D341Med (cell line): ENCODE measurements at places on chromosomes 2 and 18.

- no peak for DNase-seq
Observed at GRCh38 chr2:239498576-239498975, 97.8 kb upstream of the HDAC4 start.

DNA sequence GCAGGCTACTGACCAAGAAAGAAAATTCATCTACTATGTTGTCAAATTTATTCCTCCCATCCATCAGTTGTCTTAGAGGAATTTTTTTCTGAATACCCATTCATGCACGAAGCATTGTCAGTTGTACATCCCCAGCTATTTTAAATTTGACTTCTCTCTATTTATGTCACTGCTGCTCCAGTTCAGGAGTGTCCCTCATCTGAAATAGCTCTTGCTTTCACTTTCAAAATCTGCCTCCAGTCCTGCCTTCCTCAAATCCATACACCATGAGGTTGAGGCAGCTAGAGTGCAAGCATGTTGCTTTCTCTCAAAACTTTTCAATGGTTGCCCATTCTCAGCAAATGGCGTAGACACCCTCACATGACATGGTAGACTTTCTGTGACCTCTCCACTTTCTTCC, 335.4 kb upstream of the CDH2 start:
- no peak for DNase-seq

GRCh38 chr2:157900203-157900602, 24.1 kb upstream of the ACVR1 start:
- DNase-seq = no peak

GRCh38 chr2:190785334-190785733, 95.3 kb upstream of the GLS start:
- no peak for DNase-seq

DNA sequence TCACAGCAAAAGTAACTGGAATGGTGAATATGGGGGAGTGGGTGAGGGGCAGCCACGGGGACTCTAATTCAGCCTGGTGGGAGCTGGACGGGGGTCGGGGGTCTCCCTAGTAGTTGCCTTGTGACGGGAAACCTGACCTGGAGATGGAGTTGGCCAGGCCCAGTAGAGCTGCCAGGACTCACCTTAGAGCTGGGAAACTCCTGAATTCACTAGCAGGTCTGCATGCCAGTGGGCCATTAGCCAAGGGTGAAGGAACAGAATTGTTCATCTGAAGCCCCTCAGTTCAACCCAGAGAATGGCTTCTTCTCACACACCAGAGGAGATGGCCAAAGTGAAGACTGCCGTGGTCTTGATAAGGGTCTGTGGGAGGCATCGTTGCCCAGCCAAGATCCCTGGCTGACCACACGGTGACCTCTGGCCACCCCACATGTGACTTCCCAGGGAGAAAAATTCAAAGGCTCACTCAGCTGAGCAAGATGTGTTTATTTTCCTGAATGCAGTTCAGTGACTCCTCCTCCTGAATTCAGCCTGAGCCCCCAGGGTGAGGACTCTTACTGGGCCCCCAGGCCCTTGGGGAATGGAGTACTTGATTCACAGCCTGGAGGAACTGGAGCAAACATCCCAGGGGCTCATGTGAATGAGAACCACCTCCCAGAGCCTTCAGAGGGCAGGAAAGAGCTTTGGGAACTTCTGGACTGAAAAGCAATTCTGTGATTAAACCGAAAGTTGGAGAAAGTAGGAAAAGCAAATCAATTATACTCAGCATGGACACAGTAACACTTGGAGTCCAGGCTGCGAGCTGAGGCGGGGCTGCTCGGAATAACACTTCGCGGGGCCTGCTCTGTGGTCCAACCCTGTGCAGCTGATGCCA, 25.2 kb downstream of the MOCOS start:
- peak; percentile 31 for DNase-seq

- no peak for DNase-seq
Observed at GRCh38 chr2:180644709-180645108, 335.7 kb upstream of the UBE2E3 start.

GRCh38 chr2:199370150-199370780, 87.5 kb downstream of the SATB2 start:
- DNase-seq = no peak

DNA sequence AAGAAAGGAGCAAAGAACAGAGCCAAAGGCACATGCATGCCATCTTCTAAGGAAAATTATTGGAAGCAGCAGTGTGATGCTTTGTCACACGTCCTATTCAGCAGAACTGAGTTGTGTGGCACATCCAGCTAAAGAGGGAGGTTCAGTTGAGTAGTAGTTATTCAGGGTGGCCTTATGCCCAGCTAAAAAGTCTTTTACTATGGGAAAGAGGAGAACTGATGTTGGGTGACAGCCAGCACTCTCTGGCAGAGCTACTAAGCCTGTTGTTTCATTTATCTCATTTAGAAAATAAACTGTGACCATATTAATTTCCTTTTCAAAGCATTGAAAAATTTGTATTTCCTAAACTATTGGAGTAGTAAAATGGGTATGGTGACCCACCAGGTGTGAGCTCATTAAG, 18.5 kb downstream of the ITGA6 start:
- no peak for DNase-seq

- DNase-seq = no peak
Observed at GRCh38 chr2:106840818-106841217, 45.1 kb downstream of the ST6GAL2 start.

GRCh38 chr2:98155716-98156115, 68.7 kb downstream of the VWA3B start:
- DNase-seq = no peak

DNA sequence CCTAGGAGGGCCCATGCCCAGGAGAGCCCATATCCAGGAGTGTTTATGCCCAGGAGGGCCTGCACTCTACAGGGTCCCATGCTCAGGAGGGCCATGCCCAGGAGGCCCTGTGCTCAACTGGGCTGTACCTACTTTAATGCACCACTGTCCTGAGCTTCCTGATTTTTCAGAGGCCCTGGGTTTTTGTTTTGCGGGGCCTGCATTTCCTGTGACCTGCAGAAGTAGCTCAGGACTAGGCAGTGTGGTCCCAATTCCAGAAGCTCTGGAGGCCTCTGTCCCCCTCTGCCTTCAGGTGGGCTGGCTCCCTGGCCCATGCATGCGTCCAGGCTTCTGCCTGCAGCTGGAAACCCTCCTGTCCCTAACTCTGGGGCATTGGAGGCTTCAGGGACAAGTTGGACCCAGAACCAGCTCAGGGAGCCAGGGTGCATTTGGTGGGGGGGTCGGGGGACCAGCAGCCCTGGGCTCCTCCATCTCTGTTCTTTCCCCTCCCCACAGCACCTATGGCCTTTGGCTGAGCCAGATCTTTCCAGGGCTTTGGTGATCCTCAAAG, 10.8 kb downstream of the GPR35 start:
- DNase-seq = peak; percentile 4

- DNase-seq = no peak
Observed at GRCh38 chr2:196041786-196042185, 26.9 kb downstream of the DNAH7 start.

DNA sequence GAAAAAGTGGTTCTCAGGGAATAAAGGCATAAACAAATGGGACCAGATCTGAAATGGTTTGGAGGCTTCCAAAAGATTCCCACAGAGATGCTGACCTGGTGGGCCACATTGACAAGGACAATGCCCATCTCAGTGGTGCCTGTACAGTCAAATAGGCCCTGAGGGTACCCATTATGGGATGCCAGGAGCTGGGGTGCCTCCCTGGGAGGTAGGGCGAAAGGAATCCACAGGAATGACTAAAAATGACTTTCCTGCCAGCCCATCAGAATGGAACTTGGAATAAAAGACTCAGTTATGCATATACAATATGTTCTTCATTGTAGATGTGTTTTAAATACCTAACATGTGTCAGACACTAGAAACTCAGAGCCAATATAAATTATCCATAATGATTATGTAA, 248.5 kb downstream of the RNF144A start:
- DNase-seq = no peak

DNA sequence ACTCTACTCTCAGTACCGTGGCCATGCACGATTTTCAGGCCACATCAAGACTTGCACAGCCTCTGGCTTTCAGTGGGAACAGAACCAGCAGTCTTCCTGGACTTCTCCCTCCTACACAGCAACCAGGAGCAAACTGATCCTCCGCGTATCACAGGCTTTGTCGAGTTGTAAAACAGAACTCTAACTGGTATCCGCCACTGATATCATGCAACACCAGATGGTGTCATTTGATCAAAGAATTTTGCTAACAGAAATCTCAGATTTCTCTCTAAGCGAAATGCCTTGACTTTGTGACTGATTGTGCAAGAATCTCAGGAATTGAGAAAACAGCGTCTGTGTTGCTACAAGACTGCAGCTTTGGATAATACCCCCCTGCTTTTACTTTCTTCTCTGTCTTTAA, 85.7 kb downstream of the COPS8 start:
- DNase-seq = no peak

- no peak for DNase-seq
Observed at GRCh38 chr2:158212301-158212700, 110.6 kb downstream of the UPP2 start.

DNA sequence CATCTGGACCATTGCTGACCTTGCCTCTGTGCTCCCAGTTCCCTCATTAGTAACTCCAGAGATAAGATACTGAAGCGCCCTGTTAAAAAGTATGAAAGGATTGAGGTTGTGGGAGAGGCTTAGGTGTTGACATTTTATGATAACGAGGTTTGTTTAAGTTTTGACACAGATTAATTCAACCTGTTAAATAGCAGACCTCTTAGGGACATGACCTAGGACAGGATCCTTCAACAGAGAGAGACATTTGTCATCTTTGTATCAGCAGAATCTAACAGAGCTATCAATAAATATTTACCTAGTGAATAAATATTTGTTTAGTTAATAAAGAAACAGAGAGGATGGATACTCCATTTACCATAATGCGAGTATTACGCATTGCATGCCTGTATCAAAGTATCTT, 99.5 kb downstream of the DCC start:
- no peak for DNase-seq

DNA sequence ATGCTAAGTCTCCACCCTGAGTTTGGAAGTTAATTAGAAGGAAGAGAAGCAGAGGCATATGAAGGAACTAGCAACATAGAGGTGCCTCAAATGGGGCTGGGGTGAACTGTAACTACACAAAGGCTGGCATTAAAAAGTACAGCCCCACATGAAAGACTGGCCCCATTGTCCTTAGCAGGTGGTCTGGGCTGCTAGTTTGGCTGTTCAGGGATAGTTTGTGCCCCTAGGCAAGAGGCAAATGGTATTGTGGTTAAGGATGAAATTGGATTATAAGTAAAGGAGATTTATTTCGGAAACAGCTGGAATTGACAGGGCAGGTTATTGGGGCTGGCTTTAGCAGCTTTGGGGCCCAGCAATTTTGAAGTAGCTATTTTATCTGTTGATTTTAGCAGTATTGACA, 365.7 kb upstream of the TNP1 start:
- no peak for DNase-seq

- DNase-seq = no peak
Observed at GRCh38 chr2:45826884-45827635, 175.6 kb downstream of the PRKCE start.

DNA sequence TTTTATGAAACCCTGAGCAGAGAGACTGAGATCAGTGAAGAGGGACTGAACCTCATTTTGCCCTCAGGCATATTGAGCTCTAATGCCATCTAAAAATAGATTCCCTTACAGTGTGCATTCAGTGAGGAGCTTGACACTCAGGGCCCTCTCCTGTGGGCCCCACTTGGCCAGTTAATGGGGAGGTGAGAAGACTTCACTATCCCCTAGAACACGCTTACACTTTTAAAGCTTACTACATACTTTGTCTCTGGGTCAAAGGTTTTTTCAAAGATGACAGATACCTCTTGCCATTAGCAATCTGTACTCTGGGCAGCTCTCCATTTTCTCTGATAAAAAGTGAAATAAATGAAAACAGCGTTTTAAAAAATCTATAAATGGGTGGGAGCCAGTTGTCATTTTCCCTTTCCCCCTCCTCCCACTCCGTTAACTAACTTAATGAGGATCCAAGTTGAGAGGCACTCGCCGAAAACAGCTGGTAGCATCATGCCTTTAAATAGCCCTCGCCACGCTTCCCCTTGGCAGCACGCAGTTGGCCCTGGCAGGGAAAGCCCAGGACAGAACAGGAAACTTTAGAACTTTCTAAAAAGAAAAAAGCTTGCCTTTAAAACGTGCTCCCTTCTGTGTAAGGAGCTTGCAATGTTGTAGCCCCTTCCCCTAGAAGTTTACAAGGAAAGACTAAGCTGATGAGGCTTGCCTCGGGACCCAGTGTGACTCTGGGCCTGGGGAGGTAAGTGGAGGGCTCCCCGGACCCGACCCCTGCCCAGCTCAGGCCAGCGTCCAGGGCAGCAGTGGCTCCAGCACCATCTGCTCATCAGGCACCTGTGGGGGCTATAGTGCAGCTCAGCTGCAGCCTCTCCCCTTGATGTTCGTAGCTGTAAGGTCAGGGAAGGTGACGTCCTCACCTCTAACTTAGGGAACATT, 58.8 kb upstream of the FOSL2 start:
- no peak for DNase-seq

DNA sequence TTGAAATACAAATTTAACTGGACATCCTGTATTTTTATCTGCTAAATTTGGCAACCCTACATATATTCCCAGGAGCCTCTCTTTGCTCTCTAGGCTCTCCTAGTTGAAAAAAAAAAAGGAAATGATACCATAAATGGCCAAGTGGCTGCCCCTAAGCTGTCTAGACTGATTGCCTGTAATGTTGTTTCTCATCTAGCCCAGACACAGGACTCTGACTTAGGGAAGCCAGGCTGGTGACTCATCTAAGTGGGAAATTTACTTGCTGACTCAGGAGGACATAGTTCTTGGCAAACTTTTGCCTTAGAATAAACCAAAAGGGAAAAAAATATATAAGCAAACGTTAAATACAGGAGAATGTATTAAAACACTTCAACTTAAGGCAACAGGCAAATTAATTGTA, 14.6 kb upstream of the ITGAV start:
- DNase-seq = no peak

DNA sequence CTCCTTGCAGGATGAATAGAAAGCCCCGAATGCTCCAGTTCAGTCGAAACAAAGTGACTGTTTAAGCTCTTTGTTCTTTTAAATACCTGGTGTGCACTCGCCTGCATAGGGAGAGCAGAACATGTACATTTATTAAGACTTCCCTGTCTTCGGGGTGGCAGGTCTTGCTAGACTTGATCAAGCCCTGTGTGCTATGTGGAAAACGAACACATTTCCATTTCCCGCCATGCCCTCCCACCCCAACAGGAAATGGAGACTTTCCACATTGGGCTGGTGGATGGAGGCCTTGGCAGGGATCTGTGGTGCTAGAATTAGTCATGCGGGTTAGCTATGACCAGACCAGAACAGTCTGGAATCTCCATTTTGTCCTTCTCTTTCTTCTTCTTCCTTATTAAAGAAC, 321.0 kb upstream of the THSD7B start:
- no peak for DNase-seq

- peak; percentile 12 for DNase-seq
Observed at GRCh38 chr2:241940329-241940728, 70.8 kb downstream of the RTP5 start.

DNA sequence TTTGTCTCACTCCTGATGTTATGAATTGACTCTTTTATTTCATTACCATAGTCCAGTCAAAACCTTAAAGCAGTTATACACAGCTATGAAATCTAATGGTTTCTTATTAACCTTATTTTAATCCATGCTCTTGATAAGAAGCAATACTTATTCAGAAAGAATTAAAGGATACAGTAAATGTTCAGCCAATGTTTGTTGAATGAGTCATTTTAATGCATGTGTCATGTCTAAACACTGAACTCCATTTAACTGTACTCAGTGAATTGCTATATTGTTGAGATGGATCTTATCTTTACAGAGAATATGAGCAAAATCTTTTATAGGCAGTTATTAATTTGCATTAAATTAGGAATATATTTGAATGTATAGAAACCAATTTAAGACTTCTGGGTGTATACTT, 135.1 kb upstream of the TFPI start:
- DNase-seq = no peak
